ENCODE measurements at places on chromosomes 12 and 14.

- DNase-seq, result no peak
Observed at GRCh38 chr12:27002141-27002540, 12.0 kb downstream of the TM7SF3 start.

DNA sequence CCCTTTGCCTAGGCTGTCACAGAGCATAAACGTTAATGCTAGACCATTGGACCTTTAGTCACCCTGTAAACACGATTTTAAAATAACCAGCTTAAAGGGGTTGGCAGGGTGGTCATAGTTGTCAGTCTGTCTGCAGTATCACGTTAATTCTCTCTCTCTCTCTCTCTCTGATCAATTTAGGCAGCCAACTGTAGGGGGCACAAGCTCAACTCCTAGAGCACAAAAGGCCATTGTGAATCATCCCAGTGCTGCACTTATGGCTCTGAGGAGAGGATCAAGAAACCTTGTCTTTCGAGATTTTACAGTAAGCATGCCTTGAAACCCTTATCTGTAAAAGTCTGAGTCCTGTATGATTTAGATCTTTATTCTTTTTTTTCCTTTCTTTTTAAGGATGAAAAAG is 97.1 kb downstream of the SCAF11 start:
- no peak for DNase-seq

DNA sequence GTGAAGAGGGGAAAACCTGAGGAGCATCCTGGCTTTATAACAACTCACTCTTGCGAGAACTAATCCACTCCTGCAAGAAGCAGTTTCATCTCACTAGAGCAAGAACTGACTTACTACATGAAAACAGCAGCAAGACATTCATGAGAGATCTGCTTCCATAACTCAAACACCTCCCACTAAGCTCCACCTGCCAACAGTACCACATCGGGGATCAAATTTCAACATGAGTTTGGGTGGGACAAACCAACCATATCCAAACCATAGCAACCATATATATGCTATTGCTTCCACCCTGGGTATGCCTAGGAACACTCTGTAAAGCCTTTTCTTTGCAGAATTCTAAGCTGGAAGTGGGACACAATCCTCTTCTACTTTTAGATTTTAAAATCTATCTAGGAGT is 13.9 kb upstream of the AVPR1A start:
- DNase-seq, result no peak

DNA sequence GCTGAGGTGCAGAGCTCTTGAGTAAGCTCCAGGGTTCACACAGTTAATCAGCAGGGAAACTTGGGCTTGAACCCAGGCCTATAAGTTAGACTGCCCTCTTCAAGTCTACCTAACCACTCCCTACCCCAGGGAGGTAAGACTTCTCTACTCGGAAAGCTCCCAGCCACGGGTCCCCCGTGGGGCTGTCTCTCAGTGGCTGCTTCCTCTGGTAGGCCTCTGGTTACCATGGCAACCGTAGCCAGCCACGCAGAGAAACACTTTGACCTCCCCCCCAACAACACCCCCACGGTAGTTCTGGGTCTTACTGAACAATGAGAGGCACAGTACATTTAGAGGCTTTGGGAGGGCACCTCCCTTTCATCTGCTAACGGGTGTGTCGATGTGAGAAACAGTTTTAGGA is 245.2 kb downstream of the AACS start:
- no peak for DNase-seq

- DNase-seq, result no peak
Observed at GRCh38 chr12:45601888-45602287, 127.6 kb upstream of the ARID2 start.

- DNase-seq, result no peak
Observed at GRCh38 chr12:5197131-5197530, 153.5 kb downstream of the KCNA5 start.

DNA sequence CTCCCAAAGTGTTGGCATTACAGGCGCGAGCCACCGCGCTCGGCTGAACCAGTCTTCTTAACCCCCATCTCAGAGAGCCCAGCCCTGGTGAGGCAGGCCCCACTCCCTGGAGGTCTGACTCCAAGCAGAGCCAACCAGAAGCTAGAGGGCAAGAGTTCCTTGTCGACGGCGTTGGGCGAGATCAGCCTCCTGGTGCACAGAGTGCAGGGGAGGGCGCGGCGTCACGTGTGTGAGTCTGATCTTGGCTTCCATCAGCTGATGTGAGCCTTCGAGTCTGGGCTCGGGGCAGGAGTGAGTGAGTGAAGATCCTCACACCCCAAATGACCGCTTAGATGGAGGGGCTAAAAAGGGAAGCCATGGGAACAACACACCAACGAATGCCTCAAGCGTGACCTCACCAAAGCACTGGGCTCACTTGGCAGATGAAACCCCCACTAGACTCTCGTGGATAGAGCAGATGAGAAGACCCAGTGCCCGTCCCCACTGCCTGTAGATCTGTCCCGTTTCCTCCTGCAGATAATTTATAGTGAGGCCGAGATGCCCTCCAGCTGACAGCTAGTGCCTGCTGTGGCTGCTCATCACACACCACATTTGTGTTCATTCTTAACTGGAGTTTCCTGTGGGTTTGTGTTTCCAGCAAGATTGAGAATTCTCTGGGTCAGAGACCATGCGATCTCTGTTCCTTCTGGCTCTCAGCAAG is 28.6 kb upstream of the ADGRD1 start:
- no peak for DNase-seq

- no peak for DNase-seq
Observed at GRCh38 chr12:58099476-58099875, 158.1 kb downstream of the ATP23 start.

DNA sequence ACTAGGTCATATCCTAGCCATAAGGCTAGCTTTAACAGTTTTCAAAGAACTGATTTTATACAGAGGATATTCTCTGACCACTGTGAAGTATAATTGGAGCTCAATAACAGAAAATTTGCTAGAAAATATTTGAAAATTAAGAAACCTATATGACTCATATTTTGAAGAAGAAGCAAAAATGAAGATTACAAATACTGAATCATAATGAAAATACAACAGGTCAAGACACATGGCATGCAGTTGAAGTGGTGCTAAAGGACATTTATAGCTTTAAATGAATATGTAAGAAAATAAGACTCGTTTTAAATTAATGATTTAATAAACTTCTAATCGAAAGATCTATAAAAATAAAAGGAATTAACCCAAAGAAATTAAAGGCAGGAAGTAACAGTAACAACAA is 1234.6 kb downstream of the SLC16A7 start:
- DNase-seq, result no peak

GRCh38 chr12:39003541-39004155 is 98.3 kb upstream of the CPNE8 start:
- DNase-seq, result no peak

DNA sequence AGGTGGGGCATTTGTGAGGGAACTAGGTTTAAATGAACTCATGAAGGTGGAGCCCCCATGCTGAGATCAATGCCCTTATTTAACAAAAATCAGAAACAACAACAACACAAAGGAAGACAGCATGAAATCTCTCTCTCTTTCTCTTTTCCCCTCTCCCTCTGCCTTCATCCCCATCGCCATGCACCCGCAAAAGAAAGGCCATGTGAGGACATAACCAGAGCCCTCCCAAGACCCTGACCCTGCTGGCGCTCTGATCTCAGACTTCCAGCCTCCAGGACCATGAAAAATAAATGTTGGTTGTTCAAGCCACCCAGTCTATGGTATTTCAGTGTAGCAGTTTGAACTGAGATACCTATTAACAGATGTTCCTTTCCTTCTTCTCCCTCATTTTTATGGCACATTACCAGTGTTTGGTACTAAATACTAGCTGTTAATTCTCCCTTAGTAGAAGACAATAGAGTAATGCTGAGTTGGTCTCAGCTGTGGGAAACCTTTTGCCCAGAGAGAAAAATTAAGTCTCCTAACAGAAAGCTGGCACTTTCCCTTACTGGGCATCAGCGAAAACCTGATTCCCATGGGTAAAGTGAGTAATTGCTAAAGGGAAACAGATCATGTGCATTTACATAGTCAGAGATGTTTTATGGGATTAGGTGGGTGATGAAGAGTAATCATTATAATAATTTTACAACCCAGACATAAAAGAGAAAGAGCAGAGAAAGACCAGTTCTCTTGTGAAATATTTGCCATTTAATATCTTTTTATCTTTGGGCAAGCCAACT is 264.0 kb upstream of the PLEKHG7 start:
- no peak for DNase-seq

DNA sequence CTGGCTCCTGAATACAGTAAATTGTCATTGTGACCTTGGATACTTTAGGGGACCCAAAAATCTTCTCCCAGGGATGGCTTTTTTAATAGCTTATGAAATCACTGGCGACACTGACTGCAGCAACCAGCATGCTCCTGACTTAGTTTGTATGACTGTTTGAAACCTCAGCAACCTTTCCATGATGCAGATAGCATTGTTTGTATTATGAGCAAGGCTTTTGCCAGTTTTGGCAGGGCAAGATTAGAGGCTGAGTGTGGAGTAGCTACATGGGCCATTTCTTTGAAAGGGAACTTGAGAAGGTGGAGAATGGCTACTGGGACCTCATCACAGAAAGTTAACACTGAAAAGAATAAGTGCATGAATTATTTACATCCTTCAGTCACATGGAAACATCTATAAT is 50.9 kb downstream of the SLC4A8 start:
- DNase-seq, result no peak

- DNase-seq, result no peak
Observed at GRCh38 chr14:61513986-61514830, 181.1 kb upstream of the HIF1A start.

DNA sequence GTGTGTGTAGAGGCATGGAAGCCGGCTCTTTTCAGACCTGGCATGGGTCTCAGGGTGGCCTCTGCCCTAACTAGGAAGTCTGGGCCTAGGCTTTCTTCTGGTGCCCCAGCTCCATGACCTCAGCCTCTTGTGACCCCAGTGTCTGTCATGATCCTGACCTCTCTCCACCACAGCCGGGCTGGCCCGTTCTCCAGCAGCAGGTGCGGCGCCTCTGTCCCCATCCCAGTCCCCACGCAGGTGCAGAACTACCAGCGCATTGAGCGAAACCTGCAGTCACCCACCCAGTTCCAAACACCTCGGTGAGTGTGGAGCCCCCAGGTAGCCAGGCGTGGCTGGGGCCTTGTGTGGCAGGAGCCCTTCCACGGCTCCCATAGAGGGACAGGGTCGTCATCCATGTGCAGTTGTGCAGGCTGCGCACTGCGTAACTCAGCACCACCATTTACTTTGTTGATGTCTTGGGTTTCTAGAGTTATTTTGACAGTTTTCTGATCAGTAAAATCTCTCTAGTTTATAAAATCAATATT is 14.8 kb upstream of the PUS1 start:
- DNase-seq, result no peak

DNA sequence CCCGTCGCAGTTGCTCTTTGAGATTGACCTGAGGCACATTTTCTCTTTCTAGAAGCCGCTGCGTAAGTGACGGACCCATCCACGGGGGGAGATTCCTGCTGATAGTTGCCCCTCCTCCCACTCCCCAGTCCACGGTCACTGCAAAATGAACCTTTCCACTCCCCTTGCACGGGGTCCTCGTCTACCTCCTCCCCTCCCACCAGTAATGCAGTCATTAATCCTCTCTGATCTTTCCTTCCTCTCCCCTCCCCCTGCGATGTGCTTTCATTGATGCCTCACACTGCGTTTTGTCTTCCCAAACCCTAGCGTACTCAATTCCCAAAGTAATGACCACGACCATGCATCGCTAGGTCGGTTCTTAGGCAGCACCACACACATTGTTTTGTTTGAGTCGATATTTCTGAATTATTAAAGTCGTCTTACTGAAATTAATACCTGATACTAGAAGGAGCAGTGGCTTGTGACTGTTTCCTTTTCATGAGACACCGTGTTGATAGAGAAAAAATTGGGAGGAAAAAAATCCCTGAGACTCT is 857 bp downstream of the ETNK1 start:
- peak; percentile 8 for DNase-seq

- no peak for DNase-seq
Observed at GRCh38 chr12:20383612-20384011, 15.3 kb downstream of the PDE3A start.

- DNase-seq, result no peak
Observed at GRCh38 chr14:61145903-61146481, 135.1 kb downstream of the TMEM30B start.

- no peak for DNase-seq
Observed at GRCh38 chr12:33472299-33472698, 32.7 kb upstream of the SYT10 start.

GRCh38 chr12:72146495-72146894 is 125.7 kb upstream of the TRHDE start:
- no peak for DNase-seq

GRCh38 chr12:122421187-122421820 is 1.2 kb downstream of the CLIP1 start:
- no peak for DNase-seq

DNA sequence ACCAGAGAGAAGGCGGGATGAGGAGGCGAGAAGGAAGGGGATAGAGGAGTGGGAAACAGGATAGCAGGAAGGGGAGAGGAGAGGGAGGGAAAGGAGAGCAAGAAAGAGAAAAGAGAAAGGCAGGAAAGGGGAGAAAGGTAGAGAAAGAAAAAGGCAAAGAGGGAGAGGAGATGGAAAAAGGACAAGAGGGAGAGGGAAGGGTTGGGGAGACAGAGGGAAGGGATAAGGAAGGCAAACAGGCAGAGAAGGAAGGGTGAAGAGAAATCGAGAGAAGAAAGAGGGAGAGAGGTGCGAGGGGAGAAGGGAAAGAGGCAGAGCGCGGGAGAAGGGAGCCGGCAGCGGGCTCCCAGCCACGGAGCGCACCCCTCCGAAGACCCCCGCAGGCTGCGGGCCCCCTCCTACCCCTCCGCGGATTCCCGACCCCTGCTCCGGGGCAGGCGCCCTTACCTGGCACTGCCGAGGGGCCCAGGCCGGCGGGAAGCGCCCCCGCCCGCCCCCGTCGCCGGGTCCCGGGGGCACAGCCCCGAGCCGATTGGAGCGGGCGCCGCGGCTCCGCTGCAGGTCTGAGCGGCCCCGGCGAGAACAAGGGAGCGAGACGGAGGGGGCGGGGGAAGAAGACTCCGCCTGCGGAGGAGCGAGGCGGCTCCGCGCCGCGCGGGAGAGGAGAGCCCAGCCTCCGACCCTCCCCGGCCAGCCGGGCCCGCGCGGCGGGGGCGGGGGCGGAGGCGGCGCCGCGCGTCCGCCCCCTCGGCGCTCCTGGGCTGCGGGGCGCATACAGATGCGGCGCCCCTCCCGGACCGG is at the start of gene CDH24:
Gene CDH24, minus strand, starts transcription at position 565 of the 801 bp plus-strand sequence. CDS start 1,787 bp downstream, outside the sequence.
- peak; percentile 66 for DNase-seq

DNA sequence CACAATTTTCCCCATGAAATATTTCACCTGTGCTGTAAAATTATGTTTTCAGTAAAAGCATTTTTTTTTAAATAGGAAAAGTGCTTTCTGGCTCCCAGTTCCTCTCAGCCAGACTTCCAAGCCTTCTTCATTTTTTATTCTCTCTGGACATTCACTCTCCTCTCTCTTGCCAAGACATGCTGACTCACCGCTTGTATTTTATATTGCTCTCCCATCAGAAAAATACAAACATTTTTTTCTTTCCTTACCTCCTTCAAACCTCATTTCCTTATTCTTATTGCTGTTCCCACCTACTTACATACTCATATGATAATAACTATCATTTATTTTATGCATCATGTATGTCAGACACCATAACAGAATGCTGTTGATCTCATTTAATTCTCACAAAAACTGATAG is 37.7 kb upstream of the ZNF641 start:
- DNase-seq, result no peak
